ENCODE measurements at places on chromosomes 5 and 9.

DNA sequence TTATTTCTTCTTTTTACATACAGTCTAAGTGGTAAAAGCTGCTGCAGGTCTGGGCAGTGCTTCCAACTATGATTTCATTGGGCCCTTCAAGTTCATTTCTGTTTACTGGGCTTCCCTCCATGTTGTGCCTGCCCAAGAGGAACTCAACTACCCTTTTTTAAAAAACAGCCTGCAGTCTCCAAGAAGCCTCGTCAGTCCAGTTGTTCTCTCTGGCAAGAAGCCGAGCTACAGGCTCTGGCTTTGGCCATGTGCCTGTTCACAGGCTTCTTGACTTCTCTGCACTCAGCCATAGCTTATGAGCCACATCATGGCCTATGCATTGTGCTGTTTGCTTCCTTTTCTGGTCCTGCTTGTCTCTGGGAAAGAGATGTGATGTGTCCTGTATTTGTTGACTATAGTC is 119.7 kb upstream of the PJA2 start:
- no peak for DNase-seq

DNA sequence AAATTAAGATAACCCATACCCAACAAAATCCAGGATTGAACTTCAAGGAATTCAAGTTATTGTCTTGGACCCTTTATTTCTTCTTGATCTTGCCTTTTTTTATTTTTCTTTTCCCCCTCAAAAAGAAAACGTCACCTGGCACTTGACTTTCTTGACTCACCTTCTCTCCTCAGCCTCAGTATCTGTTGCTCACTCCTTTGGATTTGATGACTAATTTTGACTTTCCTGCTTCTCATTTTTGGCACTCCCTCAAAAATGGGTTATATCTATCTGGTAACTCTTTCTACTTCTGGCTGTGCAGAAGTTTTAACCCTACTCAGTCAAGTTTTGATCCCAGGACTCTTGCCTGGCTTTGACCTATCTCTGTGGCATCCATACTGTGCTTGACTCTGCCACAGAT is 66.6 kb upstream of the SPATA31D4 start:
- no peak for DNase-seq

DNA sequence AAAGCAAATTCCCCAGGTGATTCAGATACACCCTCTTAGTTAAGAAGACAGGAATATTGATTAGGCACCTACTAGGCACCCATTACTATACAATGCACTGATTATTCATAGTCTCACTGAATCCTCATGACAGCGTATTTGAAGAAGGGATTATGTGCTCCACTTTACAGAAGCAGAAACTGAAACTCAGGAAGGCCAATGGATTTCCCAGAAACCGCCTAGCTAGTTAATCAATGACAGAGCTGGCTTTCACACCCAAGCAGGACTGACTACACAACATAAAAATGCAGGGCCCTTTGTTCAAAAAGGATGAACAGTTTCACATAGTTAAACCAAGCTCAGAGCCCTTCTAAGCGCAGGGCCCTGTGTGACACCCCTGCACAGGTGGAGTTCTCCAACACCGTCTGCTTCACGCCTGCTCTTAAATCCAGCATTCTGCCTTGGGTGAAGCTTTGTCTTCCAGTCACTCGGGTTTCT is 117.3 kb downstream of the TTLL11 start:
- no peak for DNase-seq

- DNase-seq, result no peak
Observed at GRCh38 chr5:102341681-102342288, 45.7 kb upstream of the SLCO4C1 start.

GRCh38 chr5:53782620-53783019 is 222.2 kb downstream of the NDUFS4 start:
- no peak for DNase-seq

- DNase-seq, result no peak
Observed at GRCh38 chr9:38066914-38067858, 1.8 kb downstream of the SHB start.

DNA sequence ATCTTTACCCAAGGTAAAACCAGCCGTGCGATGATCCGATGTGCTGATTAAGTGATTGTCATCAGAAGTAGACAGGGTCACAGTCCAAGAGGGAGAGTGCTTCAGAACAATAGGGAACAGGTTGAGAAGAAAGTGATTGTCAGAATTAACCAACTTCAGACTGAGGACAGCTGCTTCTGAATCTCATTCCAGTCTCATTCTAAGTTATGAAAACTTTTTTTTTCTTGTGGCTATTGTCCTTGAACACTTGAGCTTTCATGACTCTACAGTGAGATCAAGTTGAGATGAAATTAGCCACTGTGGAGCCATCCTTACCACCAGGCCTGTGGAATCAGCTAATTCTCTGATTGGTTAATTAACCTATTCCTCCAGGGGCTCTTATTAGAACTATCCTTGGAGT is 159.9 kb upstream of the WWC1 start:
- DNase-seq, result no peak

All from stimulated activated CD8-positive, alpha-beta memory T cell treated with anti-CD3 and anti-CD28 coated beads, Interleukin-4, amount 100 ng/mL, for 1 hour (primary cell).